ENCODE measurements at places on chromosomes 3 and 15.

DNA sequence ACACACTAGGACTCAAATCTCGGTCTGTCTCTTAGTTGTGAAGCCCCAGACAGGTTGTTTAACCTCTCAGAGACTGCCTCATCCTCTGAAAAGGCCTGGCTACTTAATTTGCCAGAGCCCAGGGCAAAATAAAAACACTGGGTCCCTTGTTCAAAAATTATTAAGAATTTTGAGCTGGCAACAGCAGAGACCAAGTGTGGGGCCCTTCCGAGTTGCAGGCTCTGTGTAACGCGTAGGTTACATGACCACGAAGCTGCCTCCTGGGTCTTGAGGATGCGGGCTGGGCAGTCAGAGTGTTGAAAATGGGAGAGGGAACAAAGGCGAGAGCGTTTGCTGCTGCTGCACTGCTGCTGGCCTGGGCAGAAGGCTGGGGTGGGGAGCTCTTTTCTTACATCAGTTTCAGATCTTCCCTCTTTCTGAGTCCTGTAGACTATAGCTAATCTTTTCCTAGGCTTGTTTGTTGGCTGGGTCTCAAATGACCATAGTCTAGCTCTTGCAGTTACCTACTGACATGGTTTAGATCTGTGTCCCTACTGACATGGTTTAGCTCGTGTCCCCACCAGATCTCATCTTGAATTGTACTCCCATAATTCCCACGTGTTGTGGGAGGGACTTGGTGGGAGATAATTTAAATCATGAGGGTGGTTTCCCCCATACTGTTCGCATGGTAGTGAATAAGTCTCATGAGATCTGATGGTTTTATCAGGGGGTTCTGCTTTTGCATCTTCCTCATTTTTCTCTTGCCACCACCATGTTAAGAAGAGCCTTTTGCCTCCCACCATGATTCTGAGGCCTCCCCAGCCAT, 49.9 kb downstream of the CLEC3B start:
- DNase-seq: no peak

DNA sequence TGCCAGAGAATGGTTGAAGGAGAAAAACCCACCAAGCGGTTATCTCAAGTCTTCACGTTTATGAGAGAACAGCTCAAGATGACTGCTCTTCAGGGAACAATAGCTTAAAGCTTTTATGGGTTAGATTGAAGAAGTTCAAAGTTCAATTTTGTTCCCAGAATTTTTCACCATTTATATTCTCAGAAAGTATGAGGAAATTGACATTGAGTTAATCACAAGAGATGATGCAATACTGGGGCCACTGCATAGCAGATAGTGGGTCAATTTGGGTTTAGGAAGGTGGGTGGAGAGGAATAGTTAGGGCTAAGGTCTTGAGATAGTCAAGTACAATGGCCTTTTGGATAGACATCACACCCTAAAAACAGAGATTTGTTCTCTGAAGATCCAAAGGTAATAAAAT, 539.3 kb downstream of the SQOR start:
- no peak for DNase-seq

DNA sequence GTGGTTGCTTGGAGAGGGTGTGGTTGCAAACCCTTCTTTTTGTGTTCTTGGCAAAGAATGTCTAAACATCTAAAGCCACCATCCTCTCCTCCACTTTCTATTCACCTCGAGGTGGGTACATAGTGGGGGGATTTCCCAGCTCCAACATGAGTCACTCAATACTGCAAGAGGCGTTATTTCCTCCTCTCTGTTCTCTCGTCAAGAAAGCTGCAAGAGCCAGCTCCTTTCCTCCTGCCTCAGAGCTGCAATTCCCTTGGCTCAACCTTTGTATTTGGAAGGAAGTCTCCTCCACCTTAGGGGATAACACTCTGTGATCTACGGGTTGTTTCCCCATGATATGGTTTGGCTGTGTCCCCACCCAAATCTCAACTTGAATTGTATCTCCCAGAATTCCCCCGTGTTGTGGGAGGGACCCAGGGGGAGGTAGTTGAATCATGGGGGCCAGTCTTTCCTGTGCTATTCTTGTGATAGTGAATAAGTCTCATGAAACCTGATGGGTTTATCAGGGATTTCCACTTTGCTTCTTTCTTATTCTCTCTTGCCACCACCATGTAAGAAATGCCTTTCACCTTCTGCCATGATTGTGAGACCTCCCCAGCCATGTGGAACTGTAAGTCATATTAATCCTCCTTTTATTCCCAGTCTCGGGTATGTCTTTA, 138.4 kb downstream of the PLCL2 start:
- DNase-seq: no peak

DNA sequence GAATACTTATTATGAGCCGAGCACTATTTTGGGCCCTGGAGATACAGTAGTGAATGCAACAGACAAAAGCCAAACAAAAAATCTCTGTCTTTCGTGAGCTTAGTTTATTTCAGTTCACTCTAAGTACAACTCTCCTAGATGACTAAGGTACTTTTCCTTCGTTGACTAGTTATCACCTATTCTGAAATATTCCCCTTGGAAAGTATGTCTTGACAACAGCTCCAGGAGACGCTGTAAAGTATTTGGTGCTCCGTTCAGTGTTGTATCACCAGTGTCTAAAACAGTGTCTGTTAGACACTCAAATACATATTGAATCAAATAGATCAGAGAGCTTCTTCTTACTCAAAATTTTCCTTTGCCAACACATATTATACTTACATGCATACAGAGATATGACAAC, 119.6 kb downstream of the TFDP2 start:
- no peak for DNase-seq

GRCh38 chr15:83685916-83686332, 32.0 kb downstream of the ADAMTSL3 start:
- DNase-seq: no peak

- DNase-seq: no peak
Measured at GRCh38 chr3:116260491-116260890, 184.8 kb downstream of the LSAMP start.

GRCh38 chr15:40832903-40833302, 4.4 kb upstream of the PPP1R14D start:
- no peak for DNase-seq
